Right kidney (tissue), 9 donors: ENCODE measurements at places on chromosomes 3 and 15.

DNA sequence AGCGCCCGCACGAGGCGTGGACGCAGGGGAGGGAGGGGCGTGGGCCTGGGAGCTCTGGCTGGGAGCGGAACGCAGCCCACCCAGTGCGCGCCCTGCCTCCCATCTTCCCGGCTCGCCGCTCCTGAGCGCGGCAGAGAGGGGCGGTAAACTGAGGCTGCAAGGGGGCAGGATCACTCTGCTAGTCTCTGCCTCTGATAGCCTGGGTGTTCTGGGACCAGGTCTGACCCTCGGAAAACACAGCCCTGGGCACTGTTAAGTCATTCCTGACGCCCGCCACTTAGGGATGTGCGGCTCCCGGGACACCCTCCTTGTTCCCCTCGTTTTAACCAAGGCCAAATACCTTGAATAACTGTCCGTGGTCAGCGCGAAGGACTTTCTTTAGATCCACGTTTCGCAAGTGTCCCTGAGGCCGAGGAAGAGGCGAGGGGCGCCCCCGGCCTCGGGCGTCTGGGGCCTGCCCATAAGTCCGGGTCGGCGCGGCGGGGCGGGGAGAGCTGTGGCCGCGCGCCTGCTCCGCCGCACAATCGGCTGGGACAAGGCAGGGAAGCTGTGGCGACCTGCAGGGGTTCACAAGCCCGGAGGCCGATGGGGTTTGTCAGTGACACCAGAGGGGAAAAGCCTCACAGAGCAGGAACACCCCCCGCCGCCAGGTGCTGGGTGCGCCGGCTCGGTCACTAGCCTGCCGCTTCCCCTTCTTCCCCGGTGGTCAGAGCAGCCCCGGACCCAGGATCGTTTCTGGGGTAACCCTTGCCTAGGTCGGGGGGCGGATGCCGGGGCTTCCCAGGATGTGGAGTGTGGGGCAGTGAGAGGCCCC is 1.5 kb downstream of the ITPKA start:
- DNase-seq = peak; percentile 77

DNA sequence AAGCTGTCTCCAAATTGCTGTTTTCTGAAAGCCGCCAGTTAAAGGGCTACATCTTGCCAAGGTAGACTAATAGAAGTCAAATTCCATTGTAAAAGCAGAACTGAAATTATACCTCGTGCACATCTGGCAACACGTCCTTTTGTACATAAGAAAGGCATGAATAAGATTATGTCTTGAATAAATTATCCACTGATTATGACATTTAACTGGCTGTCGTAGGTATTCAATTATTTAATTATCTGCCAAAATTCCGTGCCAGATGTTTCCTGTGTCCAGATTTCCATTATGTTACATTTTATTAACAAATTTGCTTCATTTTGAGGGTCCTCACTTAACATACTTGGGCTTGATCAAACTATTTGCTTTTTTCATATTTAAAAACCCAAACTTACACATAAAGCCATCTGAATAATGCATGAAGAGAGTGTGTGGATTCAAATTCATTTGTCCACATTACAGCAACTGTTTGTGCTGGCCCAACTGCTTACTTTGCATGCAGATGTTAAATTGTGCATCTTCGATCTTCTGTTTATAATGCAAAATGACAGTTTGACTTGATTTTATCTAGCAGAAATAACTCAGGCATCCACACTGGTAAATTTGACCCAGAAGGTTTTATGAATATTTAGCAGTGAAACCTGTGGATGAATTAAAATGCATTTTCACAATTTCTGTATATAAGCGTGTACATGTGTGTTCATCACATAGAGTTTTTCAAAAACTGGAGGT is 701.5 kb downstream of the ZNF385D start:
- no peak for DNase-seq

GRCh38 chr3:50655009-50655830 is 19.5 kb upstream of the DOCK3 start:
- DNase-seq = no peak

- DNase-seq = no peak
These were observed 34.3 kb downstream of the TMEM44 start for GRCh38 chr3:194598771-194599557.

GRCh38 chr15:40029979-40030893 is 8.7 kb downstream of the SRP14 start:
- DNase-seq = no peak

GRCh38 chr3:135238236-135238830 is 443.3 kb downstream of the EPHB1 start:
- no peak for DNase-seq

DNA sequence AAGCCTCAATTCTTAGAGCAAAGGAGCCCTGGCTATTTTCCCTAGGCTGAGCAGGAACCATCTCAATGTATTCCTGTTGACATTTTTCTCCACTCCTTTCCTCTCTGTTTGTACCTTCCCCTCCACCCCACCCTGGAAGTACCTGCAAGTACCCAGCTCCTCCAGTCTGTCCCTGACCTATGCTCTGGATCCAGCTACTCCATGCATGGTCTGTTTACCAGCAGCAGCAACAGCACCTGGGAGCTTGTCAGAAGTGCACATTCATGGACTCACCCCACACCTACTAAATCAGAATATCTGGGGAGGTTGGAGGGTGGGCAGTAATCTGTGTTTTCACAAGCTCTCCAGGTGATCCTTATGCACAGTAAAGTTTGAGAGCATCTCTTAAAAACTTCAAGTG is 240.7 kb upstream of the UMPS start:
- no peak for DNase-seq

DNA sequence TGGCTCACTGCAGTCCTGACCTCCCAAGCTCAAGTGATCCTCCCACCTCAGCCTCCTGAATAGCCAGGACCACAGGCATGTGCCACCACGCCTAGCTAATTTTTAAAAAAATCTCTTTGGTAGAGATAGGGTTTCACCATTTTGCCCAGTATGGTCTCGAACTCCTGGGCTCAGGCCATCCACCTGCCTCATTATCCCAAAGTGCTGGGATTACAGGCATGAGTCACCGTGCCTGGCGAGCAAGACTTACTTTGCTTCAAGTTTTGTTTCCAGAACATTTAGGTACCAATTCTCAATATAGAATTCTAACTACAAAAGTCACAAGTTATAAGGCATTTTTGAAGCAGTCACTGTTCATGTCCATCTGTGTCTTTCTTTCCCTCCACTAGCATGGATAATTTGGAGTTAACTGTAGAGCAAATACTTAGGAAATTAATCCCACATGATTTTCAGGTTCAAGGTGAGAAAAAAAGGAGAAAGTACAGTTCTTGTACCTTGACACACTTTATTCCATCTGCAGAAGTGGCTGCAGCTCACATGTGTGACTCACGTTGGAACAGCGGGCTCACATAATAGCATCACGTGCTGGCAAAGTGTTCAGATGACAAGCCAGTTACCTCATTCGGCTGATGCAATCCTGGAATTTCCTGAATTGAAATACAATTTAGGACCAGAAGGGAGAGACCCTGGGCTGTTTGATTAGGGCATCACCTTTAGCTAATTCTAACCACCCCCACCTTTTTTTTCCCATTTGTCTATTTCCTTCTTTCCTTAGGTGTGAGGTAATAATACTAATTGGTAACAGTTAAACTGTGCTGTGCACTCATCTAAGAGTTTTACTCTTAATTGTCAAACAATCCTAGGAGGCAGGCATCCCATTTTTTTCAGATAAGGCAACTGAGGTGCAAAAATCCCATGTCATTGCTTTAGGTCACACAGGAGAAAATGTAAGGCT is 46.9 kb upstream of the NEDD4 start:
- no peak for DNase-seq

DNA sequence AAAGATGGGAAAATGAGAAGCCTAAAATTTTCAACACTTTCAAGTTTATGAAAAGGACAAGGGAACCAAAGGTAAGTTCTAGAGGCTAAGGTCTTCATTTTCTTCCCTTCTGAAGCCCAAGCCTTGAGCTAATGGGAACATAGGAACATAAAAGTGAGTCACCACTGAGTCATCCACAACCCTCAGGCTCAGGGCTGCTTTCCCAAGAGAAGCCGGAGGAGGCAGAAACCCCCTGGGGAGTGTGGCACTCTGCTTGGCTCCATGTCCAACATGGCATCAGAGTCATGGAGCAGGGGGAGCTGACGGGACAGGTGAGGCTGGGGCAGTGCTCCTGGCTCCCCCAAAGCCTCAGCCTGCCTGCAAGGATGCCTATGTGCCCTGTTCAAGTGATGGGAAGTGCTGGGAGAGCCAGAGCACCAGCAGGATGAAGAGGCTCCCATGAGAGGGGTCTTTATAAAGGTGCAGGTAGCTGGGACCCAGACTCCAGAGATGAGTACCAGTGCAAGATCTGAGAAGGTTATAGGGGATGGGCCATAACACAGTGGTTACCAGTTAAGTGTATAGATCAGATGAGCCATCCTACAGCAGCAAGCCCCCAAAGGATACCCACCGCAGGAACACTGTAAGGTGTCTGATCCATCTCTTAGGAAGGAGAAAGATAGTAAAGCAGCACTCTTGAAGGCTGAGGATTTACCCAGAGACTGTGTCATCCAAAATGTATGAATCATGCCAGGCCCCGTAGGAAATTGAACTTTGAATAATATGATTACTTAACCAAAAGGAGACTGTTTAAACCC is 31.8 kb upstream of the RYR3 start:
- DNase-seq = no peak

DNA sequence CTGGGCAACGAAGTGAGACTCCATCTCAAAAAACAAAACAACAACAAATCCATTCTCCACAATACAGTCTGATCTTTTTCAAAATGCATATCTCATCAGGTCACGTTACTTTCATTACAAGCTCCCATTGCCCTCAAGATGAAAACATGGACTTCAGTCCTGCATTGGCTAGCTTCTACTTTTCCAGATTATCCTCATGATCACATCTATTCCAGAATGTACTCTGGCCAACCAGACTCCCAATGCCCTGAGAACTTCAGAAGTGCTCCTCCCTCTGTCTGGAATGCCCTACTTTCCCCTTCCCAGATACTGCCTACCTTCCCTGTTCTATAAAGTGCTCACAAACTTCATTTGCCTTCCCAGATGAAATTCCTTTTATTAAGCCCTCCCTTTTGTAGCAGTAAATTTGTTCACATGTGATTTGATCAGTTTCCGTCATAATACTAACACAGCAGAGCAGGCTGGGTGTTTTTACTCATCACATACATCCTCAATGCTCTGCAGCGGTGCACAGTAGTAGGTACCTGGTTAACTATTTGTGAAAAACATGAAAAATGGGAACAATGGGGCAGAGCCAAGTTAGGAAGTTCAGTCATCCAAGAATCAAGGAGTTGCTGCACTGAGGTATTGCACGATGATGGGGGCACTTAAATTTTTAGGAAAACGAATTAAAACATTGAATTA is 5.3 kb downstream of the RPL22L1 start:
- no peak for DNase-seq
